MV-4-11 (cell line): ENCODE measurements at places on chromosomes 7 and 10.

DNA sequence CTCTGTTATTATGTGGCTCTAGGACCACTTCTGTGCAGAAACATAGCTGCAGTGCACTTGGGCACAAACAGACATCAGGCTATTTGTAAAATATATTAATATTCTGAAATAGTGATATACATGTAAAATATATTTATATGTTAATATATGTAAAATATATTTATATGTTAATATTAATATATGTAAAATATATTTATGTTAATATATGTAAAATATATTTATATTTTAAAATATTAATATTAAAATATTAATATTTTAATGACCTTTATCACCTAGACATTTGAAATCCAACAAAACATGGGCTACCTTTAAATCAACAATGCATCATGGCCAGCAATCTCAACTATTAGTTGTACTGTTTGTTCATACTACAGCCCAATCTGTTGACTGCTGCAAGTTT lies 347.2 kb downstream of the CALN1 start:
- no peak for DNase-seq

- no peak for DNase-seq
Measured at GRCh38 chr10:121236621-121237020, 361.6 kb downstream of the FGFR2 start.

DNA sequence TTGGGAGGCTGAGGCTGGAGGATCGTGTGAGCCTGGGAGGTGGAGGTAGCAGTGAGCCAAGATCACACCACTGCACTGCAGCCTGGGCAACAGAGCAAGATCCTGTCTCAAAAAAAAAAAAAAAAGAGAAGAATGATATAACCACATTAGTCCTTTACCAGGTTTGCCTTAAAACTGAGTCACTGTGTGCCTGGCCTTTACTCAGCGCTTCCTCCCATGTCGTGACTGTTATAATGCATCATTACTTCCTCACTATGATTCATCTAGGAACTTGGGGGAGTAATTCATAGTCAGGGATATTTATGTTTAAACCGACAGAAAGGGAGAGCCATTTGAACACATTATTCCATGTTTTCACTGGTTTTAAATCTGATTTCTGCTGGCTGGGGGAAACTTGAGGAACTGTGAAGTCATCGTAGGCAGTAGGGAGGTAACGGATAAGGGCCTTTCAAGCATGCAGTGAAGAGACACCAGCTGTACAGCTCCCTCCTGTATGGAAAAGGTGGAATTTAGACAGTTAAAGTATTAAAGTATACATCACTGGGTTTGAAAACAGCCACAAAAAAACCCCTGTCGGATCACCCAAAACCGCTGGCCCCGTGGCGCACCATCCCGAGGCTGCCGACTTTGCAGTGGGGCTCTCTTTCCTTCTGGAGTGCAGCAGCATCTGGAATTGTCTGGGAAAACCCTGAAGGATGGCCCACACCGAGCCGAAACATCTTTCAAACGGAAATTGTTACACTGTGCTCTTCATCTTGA lies 119.8 kb downstream of the NKX6-2 start:
- peak; percentile 93 for DNase-seq

- no peak for DNase-seq
Measured at GRCh38 chr7:74587435-74588126, 69.9 kb upstream of the GTF2I start.

DNA sequence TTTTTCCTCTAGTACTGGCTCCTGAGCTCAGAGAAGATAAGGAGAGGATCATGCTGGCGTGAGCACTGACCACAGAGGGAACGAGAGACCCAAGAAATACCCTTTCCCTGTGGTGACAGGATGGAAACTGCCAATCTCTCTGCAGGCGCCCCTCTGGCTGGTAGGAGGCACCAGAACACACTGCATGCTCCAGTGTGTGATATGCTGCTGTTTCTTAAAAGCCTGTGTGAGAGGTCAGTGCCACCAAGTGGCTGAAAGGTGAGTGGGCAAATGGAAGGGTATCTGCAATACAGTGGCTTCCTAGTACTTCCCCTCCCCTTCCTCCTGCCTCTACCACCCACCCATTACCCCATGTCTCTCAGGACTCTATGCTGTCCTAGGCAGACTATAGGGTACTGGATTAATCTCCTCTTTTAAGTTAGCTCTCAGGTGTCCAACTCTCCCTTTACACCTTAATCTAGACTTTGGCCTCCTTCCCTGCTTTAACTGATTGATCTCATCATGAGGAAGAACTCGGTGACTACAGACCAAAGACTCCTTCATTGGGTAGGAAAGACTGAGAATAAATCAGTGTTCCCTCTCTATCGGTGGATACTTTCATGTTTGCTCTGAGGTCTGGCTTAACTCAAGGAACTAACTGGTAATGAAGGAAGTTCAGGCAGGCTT lies 283.6 kb downstream of the ADRA2A start:
- DNase-seq, result peak; percentile 20

DNA sequence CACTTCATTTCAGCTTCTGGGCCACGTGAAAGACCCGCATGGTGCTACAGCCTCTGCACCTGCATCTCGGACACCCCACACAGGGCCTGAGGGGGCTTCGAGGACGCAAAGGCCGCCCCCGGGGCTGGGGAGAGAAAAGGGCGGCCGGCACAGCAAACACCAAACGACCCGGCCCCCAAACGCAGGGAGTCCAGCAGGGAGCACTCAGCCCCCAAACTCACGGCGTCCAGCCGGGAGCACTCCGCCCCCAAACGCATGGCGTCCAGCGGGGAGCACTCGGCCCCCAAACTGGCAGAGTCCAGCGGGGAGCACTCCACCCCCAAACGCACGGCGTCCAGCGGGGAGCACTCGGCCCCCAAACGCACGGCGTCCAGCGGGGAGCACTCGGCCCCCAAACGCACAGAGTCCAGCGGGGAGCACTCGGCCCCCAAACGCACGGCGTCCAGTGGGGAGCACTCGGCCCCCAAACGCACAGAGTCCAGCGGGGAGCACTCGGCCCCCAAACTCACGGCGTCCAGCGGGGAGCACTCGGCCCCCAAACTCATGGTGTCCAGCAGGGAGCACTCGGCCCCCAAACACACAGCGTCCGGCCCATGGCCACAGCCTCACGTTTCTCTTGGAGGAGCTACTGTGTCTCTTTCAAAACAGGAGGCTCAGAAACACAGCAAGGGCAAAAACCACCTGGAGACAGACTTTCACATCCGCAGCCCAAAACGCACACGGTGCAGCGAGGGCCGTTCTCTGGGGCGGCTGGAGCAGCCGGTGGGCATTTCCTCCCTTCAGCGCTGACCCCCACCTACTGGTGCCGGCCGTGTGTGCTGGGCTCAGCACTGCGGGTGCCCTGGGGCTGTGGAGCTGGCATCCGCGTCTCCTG lies 27.0 kb upstream of the UTF1 start:
- no peak for DNase-seq

- DNase-seq, result no peak
Measured at GRCh38 chr10:49750546-49750945, 11.6 kb downstream of the OGDHL start.

DNA sequence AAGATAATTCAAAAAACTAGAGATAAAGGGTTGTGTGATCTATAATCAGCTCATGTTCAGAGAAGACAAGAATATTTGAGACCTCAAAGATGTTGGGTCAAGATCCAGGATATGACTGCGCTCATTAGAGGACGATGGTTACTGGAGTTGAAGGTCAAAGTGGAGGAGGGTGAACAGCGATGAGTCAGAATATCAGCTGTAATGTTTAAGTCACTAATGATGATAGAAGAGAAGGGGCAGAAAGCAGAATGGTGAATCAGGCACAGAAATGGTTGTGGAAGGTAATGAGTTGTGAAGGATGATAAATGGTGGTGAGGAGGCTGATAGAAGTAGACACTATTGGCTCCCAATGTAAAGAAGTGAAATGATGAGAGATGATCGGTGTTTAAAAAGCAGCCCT lies 540.3 kb downstream of the INHBA start:
- no peak for DNase-seq

GRCh38 chr10:98265403-98266378 lies 2.3 kb downstream of the LOXL4 start:
- no peak for DNase-seq

GRCh38 chr7:35828817-35829216 lies 28.0 kb downstream of the SEPTIN7 start:
- no peak for DNase-seq

DNA sequence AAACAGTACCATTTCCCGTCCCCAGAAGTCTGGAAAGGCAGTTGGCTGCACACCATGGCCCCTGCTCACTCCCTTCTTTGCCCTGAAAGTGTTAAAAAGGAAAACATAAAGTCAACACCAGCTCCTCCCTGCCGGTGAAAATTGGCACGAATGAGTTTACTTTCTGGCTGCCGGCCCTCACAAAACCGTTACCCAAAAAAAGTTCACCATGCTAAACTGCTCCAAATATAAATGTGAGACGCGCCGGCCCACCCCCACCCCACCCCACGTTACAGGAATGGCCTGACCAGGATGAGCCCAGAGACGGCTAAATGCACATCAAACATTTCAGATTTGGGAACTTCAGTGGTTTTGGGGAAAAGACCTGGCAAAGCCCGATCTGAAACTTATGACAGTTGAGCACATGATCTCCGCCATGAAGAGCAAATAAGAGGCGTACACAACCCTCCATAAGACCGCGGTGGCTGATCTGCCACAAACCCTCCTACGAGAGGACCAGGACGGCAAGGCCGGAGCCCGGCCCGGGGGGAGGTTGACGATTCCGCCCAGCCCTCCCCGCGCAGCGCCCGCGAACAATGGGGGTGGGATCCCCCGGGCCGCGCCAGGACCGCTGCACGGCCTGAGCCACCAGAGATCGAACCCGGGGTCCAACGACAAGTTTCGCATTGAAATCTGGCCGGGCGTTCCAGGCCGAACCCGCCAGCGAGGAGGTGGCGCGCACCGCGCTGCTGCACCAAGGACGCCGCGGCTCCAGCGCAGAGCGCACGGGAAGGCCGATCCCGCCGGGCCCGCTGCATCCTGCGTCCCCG lies 952 bp downstream of the DIP2C start:
- DNase-seq, result no peak

DNA sequence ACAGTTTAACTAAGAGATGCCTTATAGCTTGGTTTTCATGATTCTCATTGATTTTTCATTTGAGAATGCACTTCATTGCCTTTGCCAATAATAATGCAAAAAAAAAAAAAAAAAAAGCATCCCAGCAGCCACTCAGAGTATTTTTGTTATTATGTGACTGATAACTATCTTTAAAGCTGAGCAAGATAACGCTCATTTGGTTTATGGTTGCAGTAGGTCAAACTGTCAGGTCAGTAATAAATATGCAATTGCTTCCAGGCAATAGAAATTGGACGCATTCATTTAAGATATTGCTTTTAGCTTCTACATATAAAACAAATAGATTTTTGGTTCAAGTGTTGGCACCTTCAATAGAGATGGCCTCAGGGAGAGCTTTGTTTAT lies 215.1 kb downstream of the PRPF18 start:
- DNase-seq, result no peak

- DNase-seq, result no peak
Measured at GRCh38 chr10:116732573-116732972, 9.8 kb downstream of the HSPA12A start.
